ENCODE measurements at places on chromosomes 1 and 21. TPM values are rescaled to one million over a fixed set of nuclear protein-coding genes. Genes with fewer than 3 reads are reported as not detected.

- no peak for DNase-seq
Observed at GRCh38 chr1:51584021-51584420, 32.9 kb upstream of the OSBPL9 start.

GRCh38 chr21:36926989-36927718 is 39.3 kb downstream of the HLCS start:
- DNase-seq = no peak

DNA sequence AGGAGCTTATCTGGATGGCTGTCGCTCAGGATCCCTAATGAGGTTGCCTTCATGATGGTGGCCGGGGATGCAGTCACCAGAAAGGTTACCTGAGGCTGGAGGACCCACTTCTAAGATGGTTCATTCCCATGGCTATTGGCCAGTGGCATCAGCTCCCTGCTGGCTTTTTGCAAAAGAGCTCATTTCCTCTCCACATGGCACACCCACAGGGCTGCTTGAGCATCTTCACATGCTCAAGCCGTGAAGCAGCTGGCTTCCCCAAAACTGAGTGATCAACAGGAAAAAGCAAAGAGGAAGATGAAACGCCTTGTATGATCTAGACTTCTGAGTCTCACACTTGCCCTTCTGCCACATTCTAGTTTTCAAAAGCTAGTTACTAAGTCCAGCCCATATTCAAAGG is 124.6 kb upstream of the CXADR start:
- peak; percentile 42 for DNase-seq

GRCh38 chr1:203663294-203663693 is 36.7 kb downstream of the ATP2B4 start:
- DNase-seq = peak; percentile 29

- no peak for DNase-seq
Observed at GRCh38 chr1:192969091-192969490, 90.1 kb downstream of the UCHL5 start.

DNA sequence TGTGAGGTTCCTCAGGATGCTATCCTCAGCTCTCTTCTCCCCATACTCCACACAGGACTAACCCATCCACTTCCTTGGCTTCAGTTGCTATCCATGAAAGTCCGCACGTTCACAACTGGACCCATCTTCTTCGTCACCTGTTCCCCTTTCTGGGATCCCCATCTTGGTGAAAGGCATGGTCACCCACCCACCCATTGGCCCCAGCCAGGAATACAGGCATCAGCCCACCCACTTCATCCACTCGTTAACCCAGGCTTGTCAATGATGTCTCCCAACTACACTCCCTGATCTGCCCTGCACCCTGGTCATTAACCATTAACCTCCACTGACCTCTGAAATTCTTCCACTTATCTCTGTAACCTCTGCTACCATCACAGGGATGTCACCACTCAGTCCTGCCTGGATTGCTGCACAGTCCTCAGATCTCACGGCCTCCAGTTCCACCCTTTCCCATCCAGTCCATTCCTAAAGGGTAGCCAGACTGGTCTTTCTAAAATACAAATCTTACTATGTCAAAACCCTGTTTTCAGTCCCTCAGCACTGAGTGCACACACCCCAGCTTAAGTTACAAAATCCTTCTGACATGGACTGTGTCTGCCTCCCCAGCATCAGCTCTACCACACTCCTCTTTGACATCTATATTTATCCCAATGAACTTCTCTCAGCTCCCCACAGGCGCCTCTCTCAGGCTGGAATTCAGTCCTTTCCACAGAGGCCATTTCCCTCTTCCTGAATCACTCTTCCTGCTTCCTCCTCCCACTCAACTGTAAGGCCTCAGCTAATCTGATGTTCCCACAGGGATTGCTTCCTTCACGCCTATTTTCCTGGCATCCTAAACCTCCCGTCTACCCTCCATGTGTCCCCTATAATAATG is 10.4 kb downstream of the PGLYRP4 start:
- no peak for DNase-seq

DNA sequence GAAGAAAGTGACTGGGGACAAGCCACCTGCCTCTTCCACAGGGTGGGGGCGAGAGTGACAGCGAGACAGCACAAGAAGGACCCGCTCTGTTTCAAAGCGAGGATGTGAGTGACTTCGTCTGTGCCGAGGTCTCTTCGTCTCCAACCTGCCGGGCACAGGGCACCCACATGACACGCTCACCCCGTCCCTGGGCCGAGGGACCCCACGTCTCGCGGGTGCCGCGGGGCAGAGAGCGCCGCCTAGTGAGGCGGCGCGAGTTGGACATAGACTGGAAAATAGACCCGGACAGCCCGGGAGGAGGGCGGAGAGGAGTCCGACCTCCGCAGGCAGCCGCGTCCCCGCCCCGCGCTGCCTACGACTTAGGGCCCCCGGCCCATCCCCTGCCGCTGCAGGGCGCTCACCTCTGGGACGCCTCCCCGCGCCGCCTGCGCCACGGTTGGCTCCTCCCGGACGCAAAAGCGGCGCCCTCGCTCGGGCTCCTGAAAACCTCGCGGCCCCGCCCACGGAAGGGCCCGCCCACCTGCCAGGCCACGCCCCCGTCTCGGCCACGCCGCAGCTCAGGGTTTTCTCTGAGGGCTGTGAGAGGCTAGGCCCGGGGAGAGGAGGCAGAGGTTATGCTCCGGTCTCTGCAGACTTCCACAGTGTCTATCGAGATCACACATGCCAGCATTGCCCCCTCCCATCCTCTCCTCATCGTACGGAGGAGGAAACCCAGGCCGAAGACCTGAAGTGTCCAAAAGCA is at the start of gene TLR5:
TLR5 (minus strand) TSS at position 454 of the 742 bp plus-strand sequence. CDS start 30,217 bp downstream, outside the sequence.
- peak; percentile 76 for DNase-seq

DNA sequence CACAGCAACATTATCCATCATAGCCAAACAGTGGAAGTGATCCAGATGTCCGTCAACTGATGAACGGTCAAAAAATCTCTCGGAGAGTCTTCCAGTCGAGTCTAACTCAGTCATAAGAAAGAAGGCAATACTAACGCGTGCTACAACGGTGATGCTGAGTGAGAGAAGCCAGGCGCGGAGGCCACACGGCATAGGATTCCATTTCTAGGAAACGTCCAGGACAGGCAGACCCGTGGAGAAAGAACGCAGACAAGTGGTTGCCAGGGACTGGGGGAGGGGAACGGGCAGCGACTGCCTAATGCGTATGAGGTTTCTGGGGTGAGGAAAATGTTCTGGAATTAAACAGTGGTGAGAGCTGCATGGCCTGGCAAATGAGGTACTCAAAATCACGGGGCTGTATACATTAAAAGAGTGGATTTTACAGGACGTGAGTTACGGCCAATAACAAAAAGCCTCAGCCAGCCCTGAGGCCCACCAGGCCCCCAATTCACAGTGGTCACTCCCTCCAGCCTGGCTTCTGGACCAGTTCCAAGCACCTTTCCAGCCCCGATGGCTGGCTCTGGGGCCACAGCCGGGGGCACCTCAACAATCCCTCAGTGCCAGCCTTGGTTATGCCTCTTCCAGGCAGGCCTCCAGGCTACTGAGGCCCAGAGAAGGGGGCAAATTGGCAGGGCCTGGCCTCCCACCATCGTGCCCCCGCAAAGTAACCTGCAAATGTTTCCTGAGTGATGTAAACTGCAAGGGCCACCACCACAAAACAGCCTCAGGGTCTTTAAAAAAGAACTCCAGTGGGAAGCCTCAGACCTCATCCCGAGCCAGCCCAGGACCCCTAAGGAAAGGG is 3.4 kb downstream of the WNT9A start:
- no peak for DNase-seq

DNA sequence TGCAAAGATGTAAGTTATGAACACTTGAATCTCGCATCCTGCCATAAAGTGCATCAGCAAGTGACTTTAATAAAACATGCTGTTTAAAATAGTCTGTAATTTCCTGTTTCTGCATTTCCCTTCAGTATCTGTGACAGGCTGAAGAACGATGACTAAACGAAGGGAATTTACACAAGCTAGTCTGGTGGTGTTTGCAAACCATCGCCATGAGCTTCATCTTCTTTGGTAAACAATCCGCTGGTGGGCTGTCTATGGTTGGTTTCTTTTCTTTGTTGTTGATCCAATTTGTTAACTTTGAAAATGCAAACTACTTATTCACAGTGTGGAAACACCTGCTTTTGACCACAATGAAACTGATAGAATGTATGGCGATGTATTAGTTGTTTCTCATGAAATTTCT is 13.9 kb downstream of the SERTAD4 start:
- no peak for DNase-seq

DNA sequence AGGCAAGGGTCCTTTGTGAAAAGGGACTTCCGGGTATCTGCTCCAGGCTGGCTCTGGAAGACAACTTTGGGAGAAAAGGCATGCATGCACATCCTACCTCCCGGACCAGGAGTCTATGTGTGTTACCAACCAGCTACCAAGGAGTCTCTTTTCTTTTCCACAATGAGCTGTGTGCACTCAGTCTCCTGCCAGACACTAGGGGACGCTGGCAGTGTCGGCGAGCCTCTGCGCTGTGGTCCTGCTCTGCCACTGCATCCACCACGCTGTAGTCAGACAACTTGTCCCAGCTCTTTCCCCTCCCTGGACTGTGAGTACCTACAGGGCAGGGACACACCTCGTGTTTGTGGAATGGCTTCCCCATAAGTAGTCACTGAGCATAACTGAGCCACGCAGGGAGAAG is 5.1 kb upstream of the SSR2 start:
- DNase-seq = peak; percentile 77

DNA sequence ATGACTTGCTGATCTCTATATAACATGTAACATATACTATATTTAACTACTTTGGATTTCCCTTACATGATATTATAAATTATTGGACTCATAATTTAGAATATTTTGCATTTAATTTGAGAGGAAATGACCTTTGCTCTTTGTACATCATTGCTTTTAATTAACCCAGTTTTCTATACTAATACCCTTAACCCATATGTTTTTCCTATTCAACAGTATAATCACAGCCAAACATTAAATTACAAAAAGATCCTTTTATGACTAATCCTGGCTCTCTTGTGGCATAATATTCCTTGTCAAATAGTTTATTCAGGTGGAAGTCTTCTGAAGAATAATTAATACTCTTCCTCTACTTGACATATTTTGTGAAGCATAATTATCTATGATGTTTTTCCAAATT is 56.0 kb upstream of the GPR52 start:
- no peak for DNase-seq

- DNase-seq = no peak
Observed at GRCh38 chr1:106688446-106688845, 368.0 kb upstream of the PRMT6 start.

GRCh38 chr21:26332867-26333266 is 162.3 kb upstream of the APP start:
- DNase-seq = no peak

GRCh38 chr1:156601892-156602291 is 613 bp upstream of the GPATCH4 start:
- DNase-seq = no peak

DNA sequence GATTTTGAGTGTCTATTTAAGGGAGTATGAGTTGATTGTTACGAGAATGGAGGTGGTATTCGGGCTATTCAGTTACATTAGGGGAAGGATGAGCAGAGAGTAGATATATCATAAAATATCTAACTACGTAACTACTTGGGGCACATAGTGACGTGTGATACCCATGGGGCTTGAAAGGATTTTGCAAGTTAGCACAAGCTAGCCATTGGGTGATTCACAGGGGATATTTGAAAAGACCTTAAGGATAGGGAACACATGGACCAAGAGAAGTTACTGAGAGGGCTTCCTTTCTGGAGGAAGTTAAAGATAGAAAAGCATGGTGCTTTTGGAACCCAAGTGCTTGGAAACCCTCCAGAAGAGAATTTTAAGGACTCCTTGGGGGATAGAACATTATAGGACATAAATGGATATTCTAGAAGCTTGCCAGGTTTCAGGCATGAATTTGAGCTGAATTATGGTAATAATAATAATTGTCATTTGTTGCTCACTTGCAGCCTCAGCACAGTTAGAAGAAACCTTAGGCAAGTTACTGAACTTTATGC is 5.4 kb downstream of the DISP1 start:
- no peak for DNase-seq

DNA sequence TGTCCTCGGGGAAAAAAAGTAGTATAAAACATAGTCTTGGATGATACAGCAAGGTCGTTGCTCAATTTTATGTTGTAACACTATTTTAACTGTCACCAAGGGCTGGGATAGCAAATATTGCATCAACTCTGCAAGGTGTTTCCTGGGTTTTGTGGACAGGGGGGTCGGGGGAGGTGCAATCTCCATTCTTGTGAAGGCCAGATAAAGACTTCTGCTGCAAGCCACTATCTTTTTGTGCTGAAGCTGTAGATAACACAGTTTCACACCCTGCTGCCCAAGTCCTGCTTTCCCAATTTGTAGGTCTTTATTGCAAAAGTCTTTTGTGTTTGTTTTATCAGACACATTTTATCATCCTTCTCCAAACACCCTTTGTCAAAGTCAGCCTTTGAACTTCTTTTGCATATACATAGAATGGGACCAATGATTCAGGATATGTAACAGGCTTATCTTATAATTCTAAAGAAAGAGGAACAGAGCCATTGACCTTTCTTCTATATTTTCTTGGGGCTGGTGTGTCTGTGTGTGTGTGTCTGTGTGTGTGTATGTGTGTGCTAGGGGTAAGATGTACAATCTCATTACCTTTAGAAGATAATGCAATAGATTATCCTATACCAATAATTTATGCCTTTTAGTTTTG is 140.6 kb downstream of the RUNX1 start:
- DNase-seq = peak; percentile 98

GRCh38 chr1:64686828-64687724 is 57.8 kb upstream of the RAVER2 start:
- peak; percentile 9 for DNase-seq

DNA sequence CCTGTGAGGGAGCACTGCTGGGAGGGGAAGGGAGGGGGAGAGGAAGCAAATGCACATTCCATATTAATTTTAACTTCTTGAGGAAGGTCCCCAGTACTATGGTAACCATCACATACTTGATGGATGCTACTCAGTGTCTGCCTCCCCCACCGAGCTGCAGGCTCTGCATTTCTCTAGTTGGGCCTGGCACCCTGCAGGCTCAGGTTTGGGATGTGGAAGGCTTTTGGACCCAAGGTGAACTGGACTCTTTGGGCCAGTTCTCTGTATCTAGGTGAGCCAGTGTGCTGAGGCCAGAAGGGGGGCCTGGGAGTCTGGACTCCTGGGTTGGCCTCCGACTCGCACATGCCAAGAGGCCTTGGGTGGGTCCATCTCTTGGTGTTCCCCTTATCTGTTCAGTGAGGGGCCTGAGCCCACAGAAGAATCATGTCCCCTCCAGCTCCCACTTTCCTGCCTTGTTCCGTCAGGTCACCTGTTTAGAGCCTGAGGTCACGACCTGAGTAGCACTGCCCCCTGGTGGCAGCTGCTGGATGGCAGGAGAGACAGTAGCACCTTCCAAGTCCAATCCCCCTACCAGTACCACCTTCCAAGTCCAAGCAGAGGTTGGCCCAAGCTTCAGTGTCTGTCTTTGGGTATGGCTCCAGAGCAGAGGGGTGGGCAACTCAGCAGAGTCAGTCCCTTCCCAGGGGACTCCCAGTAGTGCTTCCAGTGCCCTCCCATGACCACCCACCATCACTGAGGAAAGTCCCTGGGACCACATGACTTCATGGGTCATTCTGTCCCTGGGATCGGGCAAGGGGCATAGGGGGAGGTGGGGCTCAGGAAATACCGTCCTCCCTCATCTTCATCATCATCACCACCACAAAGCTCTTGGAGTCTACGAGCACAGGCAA is 241.8 kb downstream of the TRABD2B start:
- peak; percentile 24 for DNase-seq

GRCh38 chr1:8939000-8939265 is 6.7 kb upstream of the CA6 start:
- DNase-seq = no peak

Gene PDPN
- total RNA-seq = not detected

Gene NPHS2
- not detected for total RNA-seq

Gene ADGRB2
- 0.54 TPM for total RNA-seq

Gene CR1L
- under 0.01 TPM for total RNA-seq

Gene ZFP69B
- 1.1 TPM for total RNA-seq

Gene LCE3E
- not detected for total RNA-seq
